ENCODE measurements at places on chromosomes 6 and 20.
A peak's percentile ranks its signal among the peaks of the same experiment; 100 is the strongest.

DNA sequence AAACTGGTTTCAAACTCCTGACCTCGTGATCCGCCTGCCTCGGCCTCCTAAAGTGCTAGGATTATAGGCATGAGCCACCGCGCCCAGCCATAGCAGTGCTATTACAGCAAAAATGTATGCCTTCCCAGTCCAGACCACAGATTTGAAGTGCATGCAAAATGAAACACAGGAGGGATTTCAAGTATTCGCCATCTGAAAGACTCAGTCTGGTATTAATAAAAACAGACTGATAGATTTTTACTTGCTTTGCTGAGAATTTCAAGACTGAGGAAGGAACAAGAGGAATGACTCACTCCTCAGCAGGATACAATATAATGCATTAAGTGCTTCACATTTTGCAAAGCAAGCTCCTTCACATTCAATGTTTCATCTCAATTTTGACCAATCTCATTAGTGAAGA is 134.9 kb downstream of the TMEM200A start:
- no peak for DNase-seq

GRCh38 chr6:13428583-13429405 is 58.6 kb downstream of the GFOD1 start:
- DNase-seq, result no peak

DNA sequence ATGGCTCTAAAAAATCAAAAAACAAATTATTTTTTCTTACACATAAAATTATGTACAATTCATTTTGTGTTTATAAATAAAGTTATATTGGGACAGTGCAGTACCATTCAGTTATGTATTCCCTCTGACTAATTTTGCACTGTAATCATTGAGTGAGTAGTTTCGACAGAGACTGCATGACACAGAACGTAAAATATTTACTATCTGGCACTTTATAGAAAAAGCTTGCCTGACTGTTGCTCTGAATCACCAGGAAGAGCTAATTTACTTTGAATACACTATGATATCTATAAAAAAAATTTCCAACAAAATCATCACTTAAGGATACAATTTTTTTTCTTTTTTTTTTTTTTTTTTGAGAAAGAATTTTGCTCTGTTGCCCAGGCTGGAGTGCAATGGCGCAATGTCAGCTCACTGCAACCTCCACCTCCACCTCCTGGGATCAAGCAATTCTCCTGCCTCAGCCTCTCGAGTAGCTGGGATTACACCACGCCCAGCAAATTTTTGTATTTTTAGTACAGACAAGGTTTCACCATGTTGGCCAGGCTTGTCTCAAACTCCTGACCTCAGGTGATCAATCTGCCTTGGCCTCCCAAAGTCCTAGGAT is 11.0 kb upstream of the KHDC1L start:
- DNase-seq, result no peak

GRCh38 chr6:100126790-100127484 is 132.9 kb upstream of the MCHR2 start:
- DNase-seq, result no peak

GRCh38 chr20:63826753-63827152 is 4.3 kb downstream of the ZBTB46 start:
- DNase-seq, result no peak

DNA sequence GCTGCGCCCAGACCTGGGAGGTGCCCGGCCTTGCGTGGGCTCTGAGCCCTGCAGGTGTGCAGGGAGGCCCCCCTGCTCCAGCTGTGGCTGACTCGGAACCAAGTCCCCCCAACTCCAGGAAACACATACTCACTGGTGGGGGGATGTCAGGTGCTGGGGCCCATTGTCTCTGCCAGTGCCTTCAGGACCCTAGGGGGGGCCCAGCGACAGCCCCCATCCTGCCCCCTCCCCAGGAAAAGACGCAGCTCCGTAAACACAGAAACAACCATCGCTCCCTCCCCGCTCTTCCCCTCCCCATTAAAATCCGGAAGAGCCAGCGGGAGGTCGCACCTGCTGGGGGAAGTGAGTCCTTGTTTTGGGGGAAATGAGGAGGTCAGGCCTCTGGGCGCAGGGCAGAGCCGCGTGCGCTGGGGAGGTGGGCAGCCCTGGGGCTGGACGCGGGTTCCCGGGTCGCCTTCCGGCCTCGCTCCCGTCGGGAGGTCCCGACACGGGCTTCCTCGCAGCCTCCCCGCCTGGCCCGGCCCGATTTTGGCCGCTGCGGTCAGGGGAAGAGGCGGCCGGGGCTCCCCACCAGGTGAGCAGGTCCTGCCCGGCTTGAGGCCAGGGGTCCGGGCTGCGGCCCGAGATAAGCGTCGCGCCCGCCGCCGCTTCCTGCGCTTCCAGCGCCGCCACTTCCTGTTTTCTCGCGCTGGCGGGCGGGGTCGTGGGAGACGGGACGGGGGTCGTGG is 6.2 kb downstream of the C20orf204 start:
- DNase-seq, result no peak

- DNase-seq, result no peak
Measured at GRCh38 chr6:111550953-111551352, 54.7 kb downstream of the TRAF3IP2 start.

GRCh38 chr6:9634776-9635175 is 780.1 kb downstream of the TFAP2A start:
- no peak for DNase-seq

DNA sequence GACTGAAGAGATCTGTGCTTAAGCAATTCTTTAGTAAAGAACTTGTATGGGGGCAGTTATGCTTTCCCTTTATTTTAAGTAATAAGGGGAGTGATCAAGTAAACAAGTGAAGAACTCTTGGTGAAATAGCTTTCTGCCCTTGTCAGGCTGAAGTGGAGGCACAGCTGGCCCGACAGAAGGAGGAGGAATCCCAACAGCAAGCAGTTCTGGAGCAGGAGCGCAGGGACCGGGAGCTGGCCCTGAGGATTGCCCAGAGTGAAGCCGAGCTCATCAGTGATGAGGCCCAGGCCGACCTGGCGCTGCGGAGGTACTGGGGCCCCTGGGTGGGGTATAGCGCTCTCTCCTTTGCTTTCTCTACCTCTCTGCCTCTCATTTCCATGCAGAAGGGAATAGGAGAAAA is 143.3 kb downstream of the MYO6 start:
- peak; percentile 75 for DNase-seq

- DNase-seq, result no peak
Measured at GRCh38 chr6:36216559-36216958, 20.0 kb downstream of the BRPF3 start.

DNA sequence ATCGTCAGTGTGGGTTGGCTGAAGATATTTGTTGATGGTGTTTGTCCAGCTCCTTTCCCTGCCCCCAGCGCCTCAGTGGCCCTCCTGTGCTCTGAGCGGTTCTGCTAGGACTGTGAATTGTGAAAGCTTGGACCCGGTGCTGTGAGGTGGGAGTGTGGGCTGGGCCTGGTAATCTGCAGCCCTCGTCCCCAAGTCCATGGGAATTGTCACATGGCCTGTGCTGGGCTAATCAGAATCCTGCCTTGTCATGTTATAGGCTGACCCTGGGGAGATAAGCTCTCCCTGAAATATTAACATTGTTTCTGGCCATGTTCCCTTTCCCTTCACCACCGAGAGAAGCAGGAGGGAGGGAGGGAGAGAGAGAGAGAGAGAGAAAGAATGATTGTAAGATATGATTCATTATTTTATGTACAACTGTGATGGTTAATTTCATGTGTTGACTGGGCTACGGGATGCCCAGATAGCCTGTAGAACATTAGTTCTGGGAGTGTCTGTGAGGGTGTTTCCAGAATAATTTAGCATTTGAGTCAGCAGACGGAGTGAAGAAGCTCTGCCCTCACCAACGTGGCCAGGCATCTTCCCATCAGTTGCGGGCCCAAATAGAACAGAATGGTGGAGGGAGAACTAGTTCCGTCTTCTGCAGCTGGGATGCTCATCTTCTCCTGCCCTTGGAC is 62.4 kb downstream of the TFAP2C start:
- no peak for DNase-seq

DNA sequence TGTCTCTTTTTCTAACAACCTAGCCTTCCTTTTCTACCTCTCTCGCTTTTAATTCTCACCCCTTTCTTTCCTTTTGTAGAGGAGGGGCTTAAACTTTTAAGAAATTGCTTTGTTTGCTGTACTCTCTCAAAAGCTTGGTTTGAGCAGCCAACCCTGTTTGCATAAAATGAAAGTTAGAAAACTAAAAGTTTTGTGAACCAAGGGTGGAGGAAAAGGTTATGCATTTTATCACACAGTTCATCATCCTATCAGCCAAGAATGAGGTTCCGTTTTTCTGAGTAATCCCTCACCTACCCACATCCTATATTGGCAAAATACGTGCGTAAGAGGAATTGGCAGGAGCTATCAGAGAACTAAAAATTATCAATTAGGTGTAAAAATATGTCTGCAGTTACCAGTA is 42.8 kb upstream of the LOC128125822 start:
- DNase-seq, result no peak

GRCh38 chr6:61909486-61909885 is 376.5 kb downstream of the KHDRBS2 start:
- no peak for DNase-seq

- DNase-seq, result no peak
Measured at GRCh38 chr6:111973927-111974639, 79.8 kb upstream of the CCN6 start.

All from left lung (tissue), 14 donors.